HCEC 1CT (cell line): ENCODE measurements at places on chromosomes 2 and 18.

DNA sequence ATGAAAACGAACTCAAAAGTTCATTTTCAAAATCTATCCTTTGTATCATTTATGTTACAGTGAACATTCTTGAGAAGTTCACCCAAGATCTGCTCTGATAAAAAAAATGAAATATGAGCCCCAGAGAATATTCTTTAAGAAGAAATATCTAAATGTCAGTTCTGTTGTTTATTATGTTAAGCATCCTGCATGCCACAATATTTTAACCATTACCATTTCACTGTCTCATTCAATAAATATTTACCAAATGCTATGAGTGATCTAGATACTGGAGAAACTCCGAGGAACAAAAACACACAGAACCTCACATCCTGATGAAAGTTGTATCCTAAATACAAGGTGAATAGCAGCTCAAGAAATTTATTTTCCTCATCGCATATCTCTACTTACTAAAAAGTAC lies 170.2 kb downstream of the ZNF385B start:
- DNase-seq = peak; percentile 80

- DNase-seq = peak; percentile 15
Observed at GRCh38 chr2:148812306-148812705, 62.7 kb upstream of the KIF5C start.

DNA sequence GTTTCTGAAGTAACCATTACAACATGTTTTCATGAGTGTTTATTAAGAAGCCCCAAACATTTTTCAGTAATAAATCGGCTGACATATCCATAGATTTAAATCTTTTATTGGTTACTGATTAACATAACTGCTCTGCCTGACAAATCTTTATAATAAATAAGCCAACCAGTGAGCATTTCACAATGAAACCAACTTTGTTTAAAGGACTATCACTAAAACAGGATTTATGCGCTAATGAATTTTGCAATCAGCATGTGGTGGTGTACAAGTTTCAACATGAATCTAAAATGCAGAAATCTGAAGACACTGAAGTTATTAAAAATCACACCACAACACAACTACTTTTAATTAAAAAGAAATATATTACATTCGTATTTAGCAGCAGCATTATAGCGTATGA lies 166.7 kb downstream of the MEIS1 start:
- no peak for DNase-seq

DNA sequence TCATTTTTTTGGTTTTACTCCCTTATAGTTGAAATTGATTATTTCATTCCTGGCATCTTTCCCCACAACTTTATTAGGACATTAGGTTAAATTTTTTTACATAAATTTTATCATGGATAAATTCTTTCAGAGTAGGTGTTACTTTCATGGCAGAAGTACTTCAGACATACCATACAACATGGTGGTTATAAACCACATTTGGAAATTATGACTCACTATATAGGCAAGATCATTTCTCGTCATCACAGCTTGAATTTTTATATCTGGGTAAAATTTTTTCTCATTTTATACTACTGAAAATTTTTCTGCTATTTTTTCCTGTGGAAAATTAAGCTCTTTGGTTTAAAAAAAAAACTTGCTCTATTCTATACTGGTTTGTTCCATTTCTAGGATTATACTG lies 111.9 kb upstream of the COL5A2 start:
- no peak for DNase-seq

DNA sequence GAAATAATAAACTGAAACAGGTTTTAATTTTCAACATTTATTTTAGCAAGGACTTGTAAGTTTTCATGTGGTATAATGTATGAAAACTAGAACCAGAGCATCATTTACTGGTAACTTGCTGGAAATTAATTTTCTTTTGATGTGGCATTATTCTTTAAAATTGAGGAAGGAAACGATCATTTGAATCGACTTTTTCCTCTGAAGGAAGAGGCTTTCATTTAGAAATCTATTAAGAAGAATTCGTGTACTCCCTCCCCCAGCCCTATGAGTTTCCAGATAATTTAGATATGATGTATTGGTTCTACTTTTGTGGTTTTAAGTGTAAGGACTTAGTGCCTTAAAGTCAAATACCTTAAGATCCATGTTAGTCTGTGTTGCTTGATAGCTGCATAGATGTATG lies 2.5 kb downstream of the BABAM2 start:
- DNase-seq = no peak

- DNase-seq = no peak
Observed at GRCh38 chr2:222307978-222308730, 9.4 kb upstream of the PAX3 start.

DNA sequence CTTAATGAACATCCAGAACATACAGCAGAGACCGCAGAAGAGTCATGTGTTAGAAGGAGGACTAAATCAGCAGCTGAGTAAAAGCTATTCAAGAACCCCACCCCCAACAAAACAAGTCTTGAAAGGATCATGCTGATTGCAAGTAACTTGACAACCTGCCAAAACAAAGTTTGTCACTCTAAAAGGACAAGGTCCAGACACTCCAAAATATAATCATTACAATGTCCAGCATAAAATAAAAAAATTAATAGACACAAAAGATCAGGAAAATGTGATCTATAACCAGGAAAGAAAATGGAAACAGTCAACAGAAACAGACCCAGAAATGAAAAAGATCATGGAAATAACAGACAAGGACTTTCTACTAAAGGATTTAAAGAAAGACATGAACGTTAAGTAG lies 28.5 kb downstream of the CCDC88A start:
- no peak for DNase-seq

GRCh38 chr18:48805826-48806535 lies 144.8 kb downstream of the SMAD7 start:
- DNase-seq = no peak

DNA sequence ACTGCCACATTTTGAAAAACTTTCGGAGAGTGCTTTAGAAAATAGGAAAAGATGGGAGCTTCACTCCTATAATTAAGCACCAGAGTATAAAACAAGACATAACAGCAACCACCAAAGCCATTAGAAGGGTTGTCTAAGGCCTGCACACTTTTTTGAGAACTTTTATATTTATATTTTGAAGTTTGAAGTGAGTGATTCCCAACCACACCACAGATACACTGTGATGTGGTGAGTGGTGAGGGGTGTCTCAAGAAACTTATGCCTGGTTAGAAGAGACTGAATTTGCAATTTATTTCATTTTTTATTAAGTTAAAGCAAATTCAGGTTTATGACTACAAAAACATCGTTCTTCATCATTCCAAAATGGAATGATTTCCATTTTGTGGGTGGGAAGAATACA lies 161.9 kb downstream of the DNAH6 start:
- DNase-seq = no peak

DNA sequence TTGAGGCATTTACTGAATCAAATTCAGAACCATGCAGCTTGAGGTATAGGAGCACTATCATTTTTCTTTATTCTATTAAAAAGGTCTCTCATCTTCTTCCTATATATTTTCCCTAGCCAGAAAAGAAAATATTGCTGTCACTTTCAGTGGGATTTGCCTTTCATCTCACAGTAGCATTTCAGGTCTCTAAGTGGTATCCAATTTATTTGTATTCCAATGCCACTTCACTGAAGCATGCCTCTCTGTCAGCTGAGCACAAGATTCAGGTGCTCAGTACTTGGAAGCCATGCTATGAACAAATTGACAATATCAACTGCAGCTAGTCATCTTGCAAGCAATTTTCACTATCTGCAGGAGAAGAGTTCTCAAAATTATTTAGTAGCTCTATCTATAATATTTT lies 457.2 kb upstream of the SLC39A10 start:
- DNase-seq = no peak

DNA sequence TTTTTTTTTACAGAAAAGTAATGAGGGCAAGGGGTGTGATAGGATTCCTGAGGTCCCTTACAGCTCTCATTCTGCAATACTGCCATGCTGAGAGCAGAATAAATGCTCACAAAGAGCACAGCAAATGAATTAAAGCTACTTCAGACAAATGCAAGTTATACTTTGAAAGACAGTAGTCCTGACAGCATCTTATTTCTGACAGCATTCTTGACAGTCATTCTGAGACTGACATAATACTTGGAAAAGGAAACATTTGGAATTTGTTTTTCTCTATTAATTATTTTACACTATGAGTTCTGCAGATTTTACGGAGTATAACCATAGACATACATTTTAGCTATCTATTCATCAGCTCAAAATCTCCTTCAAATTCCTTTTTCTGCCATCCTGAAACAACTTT lies 935.2 kb upstream of the FAM98A start:
- no peak for DNase-seq
